ENCODE measurements at places on chromosomes 1 and 21.

GRCh38 chr1:54397980-54398379, 8.2 kb downstream of the SSBP3 start:
- no peak for DNase-seq

DNA sequence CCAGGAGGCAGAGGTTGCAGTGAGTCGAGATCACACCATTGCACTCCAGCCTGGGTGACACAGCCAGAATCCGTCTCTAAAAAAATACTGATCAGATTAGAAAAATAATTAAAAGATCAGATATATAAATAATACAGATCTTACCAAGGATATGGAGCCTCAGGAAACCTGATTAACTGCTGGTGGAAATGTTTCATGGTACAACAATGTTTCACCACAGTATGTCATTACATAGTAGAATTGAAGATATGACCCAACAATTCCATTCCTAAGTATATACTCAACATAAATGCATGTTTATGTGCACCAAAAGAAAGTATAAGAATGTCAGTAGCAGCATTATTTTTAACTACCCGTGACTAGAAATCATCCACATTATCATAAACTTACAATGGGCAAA, 41.7 kb downstream of the CD53 start:
- no peak for DNase-seq

DNA sequence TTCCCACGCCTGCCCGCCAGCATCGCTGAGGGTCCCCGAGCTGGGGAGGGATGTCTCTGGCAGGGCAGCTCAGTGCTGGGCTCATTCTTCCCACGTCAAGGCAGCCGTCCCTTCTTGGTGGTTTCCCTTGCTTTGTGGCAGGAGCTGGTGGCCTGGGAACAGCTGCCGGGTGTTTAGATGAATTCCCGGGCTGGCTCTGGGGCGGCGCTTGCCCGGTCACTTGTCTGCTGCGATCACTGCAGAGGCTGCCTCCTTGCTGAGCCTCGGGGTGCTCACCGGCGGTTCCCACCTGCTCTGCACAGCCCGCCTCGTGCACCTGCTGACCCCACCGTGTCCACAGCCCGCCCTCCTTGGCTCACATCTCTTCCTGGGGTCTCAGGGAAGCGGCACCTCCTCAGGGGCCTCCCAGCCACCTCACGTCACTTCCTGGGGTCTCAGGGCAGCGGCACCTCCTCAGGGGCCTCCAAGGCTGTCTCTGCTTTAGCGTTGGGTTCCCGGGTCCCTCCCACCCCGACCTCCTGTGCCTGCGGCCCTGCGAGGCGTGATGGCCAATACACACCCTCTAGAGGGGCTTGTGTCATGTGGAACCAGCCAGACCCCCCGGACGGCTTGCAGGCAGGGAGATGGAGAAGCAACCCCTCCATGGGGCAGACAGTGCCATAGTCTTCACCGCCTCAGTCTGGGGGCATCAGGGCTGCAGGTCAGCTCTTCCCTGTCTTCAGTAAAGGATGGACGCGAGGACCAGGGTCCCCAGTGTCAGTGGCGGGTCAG, 13.5 kb downstream of the COL18A1 start:
- DNase-seq: peak; percentile 56

DNA sequence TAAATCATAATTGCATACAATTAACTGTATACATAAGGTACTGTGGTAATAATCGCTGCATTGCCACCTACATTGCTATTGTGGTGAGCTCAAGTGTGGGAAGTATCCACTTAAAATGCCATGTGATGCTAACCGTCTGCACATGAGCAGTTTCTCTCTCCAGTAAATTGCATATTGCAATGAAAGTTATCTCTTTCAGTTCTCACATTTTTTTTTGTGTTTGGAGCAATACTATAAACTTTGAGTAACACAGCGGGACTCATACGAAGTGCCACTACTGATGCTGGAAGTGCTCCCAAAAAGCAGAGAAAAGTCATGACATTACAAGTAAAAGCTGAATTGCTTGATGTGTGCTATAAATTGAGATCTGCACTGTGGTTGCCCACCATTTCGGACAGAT, 38.5 kb downstream of the DISC1 start:
- DNase-seq: no peak

- DNase-seq: no peak
Observed at GRCh38 chr21:34715518-34715917, 46.7 kb downstream of the CLIC6 start.

GRCh38 chr1:50667710-50668356, 244.6 kb upstream of the DMRTA2 start:
- no peak for DNase-seq

GRCh38 chr1:118151312-118151937, 33.6 kb downstream of the SPAG17 start:
- DNase-seq: no peak

- no peak for DNase-seq
Observed at GRCh38 chr1:107824946-107825345, 140.0 kb downstream of the VAV3 start.

GRCh38 chr1:207847116-207847515, 63.8 kb downstream of the CD34 start:
- no peak for DNase-seq

GRCh38 chr1:66267201-66267940, 266.6 kb upstream of the SGIP1 start:
- DNase-seq: no peak

GRCh38 chr1:205519541-205520131, 15.2 kb downstream of the CDK18 start:
- DNase-seq: no peak

- no peak for DNase-seq
Observed at GRCh38 chr1:114756949-114757454, 782 bp downstream of the CSDE1 start.
